Activated CD8-positive, alpha-beta T cell treated with anti-CD3 and anti-CD28 coated beads, Interleukin-2, amount 10 ng/mL, durations not matched to agents 7 days and 5 days (primary cell): ENCODE measurements at places on chromosomes 2 and 18.

DNA sequence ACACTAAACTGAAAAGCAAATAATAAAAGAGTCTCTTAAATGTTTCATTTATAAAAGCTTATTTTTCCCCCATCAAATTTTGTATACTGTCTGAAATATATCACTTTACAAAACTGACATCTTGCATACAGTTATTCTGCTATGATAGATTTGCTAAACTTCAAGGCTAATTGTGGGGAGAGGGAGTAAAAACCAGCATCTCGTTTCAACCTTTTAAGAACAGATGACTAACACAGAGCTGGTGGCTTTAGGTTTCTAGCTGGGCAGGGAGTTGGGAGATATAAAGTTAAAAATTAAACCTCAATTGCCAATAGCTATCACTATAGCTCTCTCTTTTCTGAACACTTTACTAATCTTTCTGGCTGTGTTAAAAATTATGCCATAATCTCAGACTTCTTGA, 23.5 kb downstream of the C1D start:
- H3K4me3 ChIP-seq, result no peak overlapping the region
- DNase-seq, result no peak
- no peaks in the 10 kb centered on the region for H3K4me1 ChIP-seq
- no peaks in the 10 kb centered on the region for H3K27me3 ChIP-seq
- H3K27ac ChIP-seq, result no peak overlapping the region

- peaks cover 7% of the 10 kb centered on the region for H3K4me1 ChIP-seq
- no peak overlapping the region for H3K4me3 ChIP-seq
- H3K27ac ChIP-seq, result no peak overlapping the region
- H3K27me3 ChIP-seq, result peaks cover 32% of the 10 kb centered on the region
- DNase-seq, result no peak
Measured at GRCh38 chr2:156901373-156902031, 356.0 kb upstream of the GALNT5 start.

- no peaks in the 10 kb centered on the region for H3K36me3 ChIP-seq
- no peak for DNase-seq
- no peak overlapping the region for H3K4me3 ChIP-seq
- H3K27me3 ChIP-seq, result no peaks in the 10 kb centered on the region
- no peak overlapping the region for H3K27ac ChIP-seq
Measured at GRCh38 chr2:235749771-235750160, 255.9 kb downstream of the AGAP1 start.

DNA sequence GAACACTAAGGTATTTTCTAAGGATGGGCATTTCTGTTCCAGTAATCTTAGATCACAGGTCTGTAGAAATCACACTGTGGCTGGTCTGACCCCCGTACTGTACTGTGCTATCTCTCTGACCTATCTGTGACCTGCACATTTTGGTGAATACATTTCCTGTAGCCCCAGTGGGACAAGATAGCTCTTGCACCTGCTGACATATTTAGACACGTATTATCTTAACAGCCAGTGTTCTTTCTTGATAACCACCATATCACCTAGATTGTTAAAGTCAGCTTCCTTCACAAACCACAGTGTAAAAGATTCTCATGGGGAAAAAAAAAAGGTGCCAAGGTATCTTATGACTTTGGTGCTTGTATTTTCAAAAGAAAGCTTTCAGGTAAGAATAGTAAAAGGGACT, 39.8 kb upstream of the TMEM247 start:
- H3K27me3 ChIP-seq, result peaks cover 3% of the 10 kb centered on the region
- no peak overlapping the region for H3K27ac ChIP-seq
- H3K4me3 ChIP-seq, result no peak overlapping the region
- peaks cover 29% of the 10 kb centered on the region for H3K4me1 ChIP-seq
- peak; percentile 59 for DNase-seq

DNA sequence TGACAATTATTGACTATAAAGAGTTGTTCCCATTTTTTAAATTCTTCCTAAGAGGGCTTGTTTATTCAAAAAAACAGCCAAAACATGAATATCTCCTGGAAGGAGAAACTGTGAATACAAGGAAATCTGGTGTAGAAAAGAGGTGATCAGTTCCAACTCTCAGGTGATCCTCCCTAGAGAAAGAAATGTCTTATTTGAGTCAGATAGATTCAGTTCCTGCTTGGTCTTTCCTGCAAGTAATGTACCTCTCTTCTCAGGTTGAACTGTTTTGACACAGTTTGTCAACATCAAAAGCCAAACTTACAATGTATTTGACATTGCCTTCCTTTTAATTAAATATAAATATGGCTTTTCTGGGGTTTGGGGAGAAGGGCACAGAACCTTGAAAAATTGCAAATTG, 567.4 kb downstream of the ARHGAP15 start:
- H3K27ac ChIP-seq, result no peak overlapping the region
- DNase-seq, result no peak
- no peaks in the 10 kb centered on the region for H3K4me1 ChIP-seq
- no peak overlapping the region for H3K4me3 ChIP-seq
- no peaks in the 10 kb centered on the region for H3K27me3 ChIP-seq

DNA sequence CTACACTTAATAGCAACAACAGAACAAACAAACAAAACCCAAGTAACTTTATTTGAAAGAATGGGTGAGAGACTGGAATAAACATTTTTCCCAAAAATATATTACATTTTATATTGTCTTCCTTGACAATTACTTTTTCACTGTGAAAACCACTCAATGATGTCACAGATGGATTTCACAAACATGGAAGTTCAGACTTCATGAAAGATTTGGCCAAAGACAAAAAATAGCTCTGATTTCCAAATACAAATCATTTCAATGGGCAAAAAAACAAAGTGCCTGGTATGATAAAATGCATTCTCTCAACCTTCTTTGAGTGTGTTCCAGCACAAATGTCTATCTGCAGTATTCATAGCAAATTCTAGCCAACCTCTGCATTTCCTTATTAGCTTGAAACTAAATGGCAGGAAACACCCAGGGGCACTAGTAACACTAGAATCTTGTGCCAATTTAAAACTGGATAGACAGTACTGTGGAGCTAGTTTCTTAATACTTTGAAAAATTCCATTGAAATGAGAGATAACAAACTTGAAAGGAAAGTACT, 28.5 kb upstream of the NAPG start:
- H3K36me3 ChIP-seq, result no peaks in the 10 kb centered on the region
- DNase-seq, result no peak
- peaks cover 6% of the 10 kb centered on the region for H3K27me3 ChIP-seq
- no peak overlapping the region for H3K4me3 ChIP-seq
- peaks cover 10% of the 10 kb centered on the region for H3K4me1 ChIP-seq

GRCh38 chr2:25076749-25077148, 34.9 kb downstream of the EFR3B start:
- no peak overlapping the region for H3K27ac ChIP-seq
- H3K36me3 ChIP-seq, result no peaks in the 10 kb centered on the region
- no peaks in the 10 kb centered on the region for H3K4me1 ChIP-seq
- peaks cover 22% of the 10 kb centered on the region for H3K27me3 ChIP-seq

GRCh38 chr2:238649936-238650518, 197.9 kb upstream of the TWIST2 start:
- H3K36me3 ChIP-seq, result no peaks in the 10 kb centered on the region
- DNase-seq, result no peak
- H3K4me1 ChIP-seq, result no peaks in the 10 kb centered on the region
- no peak overlapping the region for H3K4me3 ChIP-seq
- H3K27ac ChIP-seq, result no peak overlapping the region

- no peaks in the 10 kb centered on the region for H3K36me3 ChIP-seq
- no peak overlapping the region for H3K4me3 ChIP-seq
- H3K27me3 ChIP-seq, result peaks cover 8% of the 10 kb centered on the region
- no peak overlapping the region for H3K27ac ChIP-seq
Measured at GRCh38 chr2:204312105-204312504, 233.2 kb upstream of the PARD3B start.

- DNase-seq, result no peak
- H3K4me3 ChIP-seq, result no peak overlapping the region
- peaks cover 5% of the 10 kb centered on the region for H3K4me1 ChIP-seq
- H3K36me3 ChIP-seq, result no peaks in the 10 kb centered on the region
- H3K27ac ChIP-seq, result no peak overlapping the region
Measured at GRCh38 chr2:219624565-219624964, 2.9 kb upstream of the SLC4A3 start.

DNA sequence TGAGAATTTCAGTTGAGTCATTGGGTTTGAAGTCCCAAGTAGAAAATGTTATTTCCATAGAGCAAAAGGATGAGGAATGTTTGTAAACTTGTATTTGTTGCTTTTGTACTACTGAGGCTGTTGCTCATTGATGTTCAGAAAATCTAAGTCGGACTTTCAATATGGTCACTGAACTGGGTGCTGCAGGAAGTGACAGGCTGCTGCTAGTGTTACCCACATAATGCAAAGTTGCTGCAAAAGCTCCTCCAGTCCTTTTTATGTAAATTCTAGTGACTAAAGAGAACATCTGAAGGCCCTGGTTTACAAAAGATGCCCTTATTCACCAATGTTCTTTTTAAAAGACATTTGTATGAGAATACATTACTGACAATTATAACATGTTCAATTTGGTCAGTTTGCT, 131.1 kb upstream of the FAM98A start:
- no peaks in the 10 kb centered on the region for H3K4me1 ChIP-seq
- no peaks in the 10 kb centered on the region for H3K27me3 ChIP-seq
- no peak for DNase-seq
- no peak overlapping the region for H3K27ac ChIP-seq
- H3K36me3 ChIP-seq, result no peaks in the 10 kb centered on the region

DNA sequence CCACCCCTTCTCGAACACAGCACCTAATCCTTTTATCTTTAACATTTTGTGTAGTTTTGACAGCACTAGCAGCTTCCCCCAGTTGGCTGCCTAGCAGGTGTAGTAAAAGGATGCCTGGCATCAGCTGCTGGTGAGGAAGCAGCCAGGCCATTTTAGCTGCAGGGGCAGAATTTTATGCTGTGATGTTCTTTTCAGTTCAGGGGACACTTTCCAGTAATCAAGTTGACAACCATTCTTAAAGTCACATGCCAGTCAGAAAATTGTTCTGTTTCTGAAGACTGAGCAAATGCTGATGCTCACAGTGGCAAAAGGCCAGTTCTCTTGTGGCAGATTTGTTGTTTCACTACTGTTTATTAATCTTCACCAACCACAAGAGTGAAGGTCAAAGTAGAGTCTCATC, 570.8 kb downstream of the CCDC85A start:
- no peaks in the 10 kb centered on the region for H3K4me1 ChIP-seq
- no peaks in the 10 kb centered on the region for H3K36me3 ChIP-seq

DNA sequence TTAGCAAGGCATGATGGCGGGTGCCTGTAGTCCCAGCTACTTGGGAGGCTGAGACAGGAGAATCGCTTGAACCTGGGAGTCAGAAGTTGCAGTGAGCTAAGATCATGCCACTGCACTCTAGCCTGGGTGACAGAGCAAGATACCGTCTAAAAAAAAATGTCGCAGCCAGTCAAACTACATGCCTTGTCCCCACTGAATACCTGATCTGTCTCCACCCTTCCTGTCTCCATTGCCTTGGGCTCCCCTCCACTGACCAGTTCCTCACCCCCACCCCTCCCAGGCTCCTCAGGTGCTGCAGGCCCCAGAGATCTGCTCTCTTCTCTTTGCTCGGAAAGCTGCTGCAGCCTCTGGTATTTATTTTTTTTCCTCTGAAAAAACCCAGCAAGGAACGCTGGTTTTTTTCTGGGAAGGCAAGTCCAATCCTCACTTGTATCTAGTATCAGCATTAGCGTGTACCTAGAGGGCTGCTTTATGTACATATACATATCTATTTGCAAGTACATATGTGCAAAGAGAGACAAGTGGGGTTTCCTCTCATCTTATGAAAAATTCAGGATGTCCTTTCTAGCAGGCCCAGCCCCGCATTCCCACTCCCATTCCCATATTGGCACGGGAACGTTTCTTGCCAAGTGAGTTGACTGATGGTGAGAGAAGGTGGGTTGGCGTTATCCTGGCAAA, 4.4 kb downstream of the PSD4 start:
- DNase-seq, result no peak
- peaks cover 94% of the 10 kb centered on the region for H3K36me3 ChIP-seq
- H3K4me1 ChIP-seq, result peaks cover 78% of the 10 kb centered on the region
- peak overlapping the region; percentile 83 for H3K4me3 ChIP-seq

GRCh38 chr2:155714983-155715382, 617.5 kb downstream of the NR4A2 start:
- H3K4me1 ChIP-seq, result no peaks in the 10 kb centered on the region
- no peak overlapping the region for H3K27ac ChIP-seq
- no peaks in the 10 kb centered on the region for H3K27me3 ChIP-seq

- no peaks in the 10 kb centered on the region for H3K27me3 ChIP-seq
- no peak overlapping the region for H3K27ac ChIP-seq
- DNase-seq, result no peak
- H3K36me3 ChIP-seq, result peaks cover 30% of the 10 kb centered on the region
- no peak overlapping the region for H3K4me3 ChIP-seq
- peaks cover 30% of the 10 kb centered on the region for H3K4me1 ChIP-seq
Measured at GRCh38 chr2:69943843-69944525, 17.4 kb downstream of the ASPRV1 start.

DNA sequence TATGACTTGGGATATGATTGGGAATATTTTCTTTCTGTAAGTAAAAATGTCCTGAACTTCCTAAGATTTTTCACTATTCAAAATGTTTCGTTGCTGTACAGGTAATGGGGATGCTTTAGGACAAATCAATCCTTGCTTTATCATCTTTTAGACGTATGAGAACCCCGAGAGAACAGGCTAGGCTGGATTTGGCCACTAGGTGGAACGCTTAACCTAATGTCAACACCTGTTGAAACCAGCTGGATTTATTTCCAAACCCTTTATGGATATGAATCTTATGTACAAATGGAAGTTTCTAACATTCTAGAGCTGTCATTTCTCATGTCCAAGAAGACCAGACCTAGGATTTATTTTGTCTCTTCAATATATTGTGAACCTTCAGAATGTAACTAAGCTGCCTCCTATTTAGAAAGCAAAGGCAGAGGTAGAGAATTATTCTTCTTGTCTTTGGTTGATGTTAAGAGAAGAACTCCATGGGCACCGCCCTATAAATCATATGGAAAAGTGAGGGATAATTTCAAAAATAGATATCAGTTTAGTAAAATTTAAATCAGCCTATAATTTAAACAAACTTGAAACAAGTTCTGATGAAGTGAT, 96.7 kb downstream of the PMAIP1 start:
- H3K27ac ChIP-seq, result no peak overlapping the region
- DNase-seq, result peak; percentile 25
- H3K4me1 ChIP-seq, result no peaks in the 10 kb centered on the region
- no peaks in the 10 kb centered on the region for H3K36me3 ChIP-seq
- peaks cover 39% of the 10 kb centered on the region for H3K27me3 ChIP-seq
- no peak overlapping the region for H3K4me3 ChIP-seq

DNA sequence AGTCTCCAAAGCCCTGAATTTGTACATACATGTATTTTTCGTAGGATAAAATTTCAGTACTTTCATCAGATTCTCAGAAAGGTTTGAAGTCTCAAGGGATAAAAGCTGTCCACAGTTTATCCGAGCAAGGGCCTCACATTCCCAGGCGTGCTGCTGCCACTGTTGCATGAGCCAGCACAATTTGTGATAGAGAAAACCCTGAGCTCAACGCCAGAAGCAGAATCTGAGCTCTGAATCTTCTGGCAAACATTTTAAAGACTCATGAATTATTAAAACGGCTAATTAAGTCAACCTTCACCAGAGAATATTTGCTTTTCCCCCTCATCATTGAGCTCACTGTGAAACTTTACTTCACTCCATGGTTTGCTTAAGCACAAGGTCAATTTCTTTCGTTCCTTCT, 38.5 kb upstream of the STPG4 start:
- no peak overlapping the region for H3K4me3 ChIP-seq
- H3K27me3 ChIP-seq, result peaks cover 18% of the 10 kb centered on the region
- no peak overlapping the region for H3K27ac ChIP-seq
- DNase-seq, result no peak
- H3K4me1 ChIP-seq, result no peaks in the 10 kb centered on the region
